ENCODE measurements at places on chromosomes 7 and 10. TPM values are rescaled to one million over a fixed set of nuclear protein-coding genes. Genes with fewer than 3 reads are reported as not detected.

OPN1SW gene
- not detected for total RNA-seq

AGMO gene
- total RNA-seq = 49.2 TPM

OPN4 gene
- total RNA-seq = not detected

CDC123 gene
- total RNA-seq = 46.3 TPM

GPR85 gene
- 0.54 TPM for total RNA-seq

GPR15LG gene
- total RNA-seq = not detected

MXI1 gene
- total RNA-seq = 26.5 TPM

TAS2R41 gene
- total RNA-seq = not detected

RABGEF1 gene
- 10.6 TPM for total RNA-seq

HMX2 gene
- not detected for total RNA-seq

GCC1 gene
- total RNA-seq = 10.0 TPM

PRLHR gene
- total RNA-seq = not detected

ITPRIP gene
- total RNA-seq = 2.9 TPM

UNC5B gene
- total RNA-seq = 1.0 TPM

INSYN2A gene
- not detected for total RNA-seq

ANXA8 gene
- total RNA-seq = 1.7 TPM

INHBA gene
- 9.7 TPM for total RNA-seq

CLDN12 gene
- total RNA-seq = 33.5 TPM

COL26A1 gene
- total RNA-seq = 3.3 TPM

GIMAP8 gene
- total RNA-seq = 8.4 TPM

SEMA3A gene
- total RNA-seq = 0.29 TPM

ITPRID1 gene
- total RNA-seq = not detected

SKIDA1 gene
- 1.7 TPM for total RNA-seq

SAMD9 gene
- 3.1 TPM for total RNA-seq

OPALIN gene
- not detected for total RNA-seq

CRPPA gene
- total RNA-seq = 3.3 TPM

PAPOLB gene
- total RNA-seq = not detected

KIF11 gene
- total RNA-seq = 0.35 TPM

HOXA2 gene
- total RNA-seq = not detected

ERCC6 gene
- total RNA-seq = 10.6 TPM

TSPAN33 gene
- 22.3 TPM for total RNA-seq

CCDC6 gene
- 20.4 TPM for total RNA-seq

FAM25C gene
- total RNA-seq = not detected

SPDYE1 gene
- total RNA-seq = not detected

MYH16 gene
- not detected for total RNA-seq

ATG9B gene
- not detected for total RNA-seq

MCMBP gene
- total RNA-seq = 15.0 TPM

TFR2 gene
- total RNA-seq = 568 TPM

HOXA11 gene
- total RNA-seq = not detected

PTN gene
- total RNA-seq = 0.31 TPM

USP54 gene
- 5.7 TPM for total RNA-seq

PRTFDC1 gene
- total RNA-seq = 0.76 TPM
